Small intestine (tissue), 16 donors: ENCODE measurements at places on chromosomes 3 and 15. TPM values are rescaled to one million over a fixed set of nuclear protein-coding genes. Genes with fewer than 3 reads are reported as not detected.
A peak's percentile ranks its signal among the peaks of the same experiment; 100 is the strongest.

DNA sequence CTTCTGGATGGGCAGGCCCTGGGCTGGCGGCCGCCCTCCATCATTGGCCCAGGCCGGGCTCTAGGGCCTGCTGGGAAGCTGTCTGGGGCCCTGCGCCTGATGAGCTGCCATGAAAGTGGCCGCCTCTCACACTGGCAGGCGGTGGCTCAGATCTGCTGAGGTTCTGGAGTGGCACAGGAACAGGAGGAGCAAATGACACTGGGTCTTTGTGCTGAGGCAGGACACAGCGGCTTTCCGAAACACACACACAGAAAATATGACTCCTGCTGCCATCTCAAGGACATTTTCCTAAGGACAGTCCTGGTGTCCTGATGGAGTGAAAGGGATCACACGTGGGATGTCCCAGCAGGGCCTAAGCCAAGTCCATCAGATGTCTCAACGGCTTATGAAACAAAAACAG is 103.5 kb downstream of the NUP210 start:
- H3K27ac ChIP-seq: no peak overlapping the region
- H3K36me3 ChIP-seq: peaks cover 65% of the 10 kb centered on the region
- no peaks in the 10 kb centered on the region for H3K4me1 ChIP-seq
- no peak for DNase-seq

The CADPS gene
- polyA plus RNA-seq: 1.9 TPM

- peak overlapping the region; percentile 81 for H3K4me3 ChIP-seq
- H3K4me1 ChIP-seq: peaks cover 2% of the 10 kb centered on the region
- H3K27ac ChIP-seq: peak overlapping the region; percentile 93
- peaks cover 15% of the 10 kb centered on the region for H3K36me3 ChIP-seq
- DNase-seq: no peak
- no peaks in the 10 kb centered on the region for H3K27me3 ChIP-seq
Measured at GRCh38 chr15:75368689-75369239, 357 bp upstream of the MAN2C1 start.

GRCh38 chr15:51134416-51135199 is 39.9 kb upstream of the TNFAIP8L3 start:
- no peak for DNase-seq
- H3K36me3 ChIP-seq: no peaks in the 10 kb centered on the region
- H3K4me3 ChIP-seq: no peak overlapping the region
- peaks cover 2% of the 10 kb centered on the region for H3K27me3 ChIP-seq
- no peaks in the 10 kb centered on the region for H3K4me1 ChIP-seq

The POMGNT2 gene
- polyA plus RNA-seq: 1.6 TPM

DNA sequence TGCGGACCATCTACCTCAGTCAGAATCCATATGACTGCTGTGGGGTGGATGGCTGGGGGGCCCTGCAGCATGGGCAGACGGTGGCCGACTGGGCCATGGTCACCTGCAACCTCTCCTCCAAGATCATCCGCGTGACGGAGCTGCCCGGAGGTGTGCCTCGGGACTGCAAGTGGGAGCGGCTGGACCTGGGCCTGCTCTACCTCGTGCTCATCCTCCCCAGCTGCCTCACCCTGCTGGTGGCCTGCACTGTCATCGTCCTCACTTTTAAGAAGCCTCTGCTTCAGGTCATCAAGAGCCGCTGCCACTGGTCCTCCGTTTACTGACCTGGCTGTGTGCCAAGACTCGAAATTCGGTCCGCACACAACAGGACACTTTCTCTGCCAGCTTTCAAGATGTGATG is 21.9 kb downstream of the NRROS start:
- H3K27me3 ChIP-seq: no peaks in the 10 kb centered on the region
- H3K36me3 ChIP-seq: no peaks in the 10 kb centered on the region
- H3K4me3 ChIP-seq: no peak overlapping the region
- H3K4me1 ChIP-seq: no peaks in the 10 kb centered on the region

DNA sequence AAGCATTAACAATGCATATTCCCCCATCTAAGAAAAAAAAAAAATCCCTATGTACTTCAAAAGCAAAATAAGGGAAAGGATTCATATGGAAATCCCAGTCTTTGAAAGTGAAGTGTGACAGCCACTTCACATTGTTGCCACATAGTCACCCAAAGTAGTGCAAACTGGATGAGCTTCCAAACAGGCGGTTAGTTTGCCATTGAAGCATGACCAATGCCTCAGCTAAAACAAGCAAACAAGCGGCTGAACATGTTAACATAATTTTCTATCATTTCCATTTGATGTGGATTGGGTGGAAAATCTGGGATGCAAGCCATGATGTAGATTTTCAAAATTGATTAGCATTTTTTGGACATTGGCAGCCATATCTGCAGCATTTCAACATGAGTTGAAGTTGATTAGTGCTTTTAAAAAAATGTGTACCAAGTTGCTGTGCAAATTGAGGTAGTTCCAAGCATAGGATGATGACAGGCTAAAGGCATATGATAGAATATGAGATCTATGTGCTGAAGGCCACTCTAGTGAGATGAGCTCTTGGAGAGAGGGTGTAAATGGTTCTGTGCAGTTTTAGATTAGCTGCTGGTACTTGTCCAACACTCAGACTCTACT is 405.2 kb downstream of the NR2F2 start:
- H3K27ac ChIP-seq: no peak overlapping the region
- DNase-seq: no peak
- no peaks in the 10 kb centered on the region for H3K27me3 ChIP-seq
- no peaks in the 10 kb centered on the region for H3K36me3 ChIP-seq
- H3K4me3 ChIP-seq: no peak overlapping the region

- H3K27me3 ChIP-seq: no peaks in the 10 kb centered on the region
- peak overlapping the region; percentile 32 for H3K27ac ChIP-seq
- H3K4me3 ChIP-seq: no peak overlapping the region
- peaks cover 2% of the 10 kb centered on the region for H3K4me1 ChIP-seq
- DNase-seq: no peak
Measured at GRCh38 chr3:186871403-186871924, 29.0 kb downstream of the ADIPOQ start.

DNA sequence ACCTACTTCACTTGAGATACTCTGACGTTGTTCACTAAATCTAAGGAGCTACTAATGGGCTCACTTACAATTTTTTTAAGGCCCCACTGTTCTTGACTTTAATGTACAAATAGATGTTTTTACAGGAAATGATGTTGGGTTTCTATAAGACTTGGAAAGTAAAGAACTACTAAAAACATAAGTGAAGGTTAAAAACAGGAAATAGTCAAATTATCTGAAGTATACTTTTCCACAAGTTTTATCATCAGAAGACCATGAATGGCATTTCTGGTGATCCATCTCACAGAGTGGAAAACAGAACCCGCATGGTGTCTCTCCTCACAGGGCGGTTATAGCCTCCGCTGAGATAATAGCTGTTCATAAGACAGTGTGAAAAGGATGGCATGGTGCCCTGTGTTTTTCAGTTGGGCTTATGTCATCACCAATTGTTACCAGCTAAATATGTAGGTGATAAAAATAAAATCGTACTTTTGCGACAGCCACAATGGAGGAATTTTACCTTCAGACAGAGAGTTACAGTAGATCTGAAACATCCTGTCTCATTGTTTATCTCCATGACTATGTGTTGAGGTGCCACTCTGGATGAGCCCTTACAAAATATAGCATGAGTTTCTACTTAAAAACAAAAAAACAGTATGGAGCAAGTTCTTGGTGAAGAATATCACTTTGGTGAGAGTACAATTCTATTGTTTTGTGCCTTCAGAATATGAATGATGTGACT is 462.4 kb downstream of the RAP2B start:
- H3K4me3 ChIP-seq: no peak overlapping the region
- H3K27me3 ChIP-seq: no peaks in the 10 kb centered on the region
- no peaks in the 10 kb centered on the region for H3K4me1 ChIP-seq
- H3K36me3 ChIP-seq: no peaks in the 10 kb centered on the region

The SLC25A36 gene
- polyA plus RNA-seq: 19.2 TPM

The PLSCR5 gene
- polyA plus RNA-seq: not detected

The MCF2L2 gene
- polyA plus RNA-seq: not detected

The SLC9C1 gene
- polyA plus RNA-seq: not detected

The WDR93 gene
- 0.09 TPM for polyA plus RNA-seq

The SLC38A3 gene
- polyA plus RNA-seq: 2.1 TPM

The PRRT3 gene
- 0.81 TPM for polyA plus RNA-seq

- H3K4me3 ChIP-seq: no peak overlapping the region
- no peaks in the 10 kb centered on the region for H3K36me3 ChIP-seq
- H3K4me1 ChIP-seq: no peaks in the 10 kb centered on the region
- H3K27ac ChIP-seq: peak overlapping the region; percentile 74
Measured at GRCh38 chr3:129624347-129625071, 18.0 kb upstream of the PLXND1 start.

DNA sequence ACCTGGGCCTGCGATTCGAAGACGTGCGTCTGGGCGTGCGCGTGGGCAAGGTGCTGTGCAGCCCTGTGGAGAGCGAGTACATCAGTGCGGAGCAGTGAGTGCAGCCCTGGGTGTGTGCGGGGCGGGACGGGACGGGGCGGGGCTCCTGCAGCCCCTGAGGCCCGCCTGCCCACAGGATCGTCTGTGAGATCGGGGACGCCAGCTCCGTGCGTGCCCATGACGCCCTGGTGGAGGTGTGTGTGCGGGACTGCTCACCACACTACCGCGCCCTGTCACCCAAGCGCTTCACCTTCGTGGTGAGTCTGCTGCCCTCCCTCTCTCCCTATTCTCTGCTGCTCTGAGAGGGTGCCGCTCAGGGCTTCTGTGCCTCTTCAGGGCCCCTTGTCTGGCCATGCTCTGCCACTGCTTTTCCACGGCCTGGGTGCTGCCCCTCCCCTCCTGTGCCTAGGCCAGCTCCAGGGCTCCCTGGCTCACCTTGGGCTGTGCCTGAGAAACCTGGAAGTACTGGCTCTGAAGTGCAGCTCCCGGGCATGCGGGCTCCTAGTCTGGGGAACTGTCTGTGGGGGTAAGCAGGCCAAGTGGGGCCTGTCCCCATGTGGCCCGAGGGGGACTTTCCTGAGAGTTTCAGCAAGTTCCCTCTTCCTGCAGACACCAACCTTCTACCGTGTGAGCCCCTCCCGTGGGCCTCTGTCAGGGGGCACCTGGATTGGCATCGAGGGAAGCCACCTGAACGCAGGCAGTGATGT is 31.8 kb downstream of the PLXNA1 start:
- no peaks in the 10 kb centered on the region for H3K27me3 ChIP-seq
- H3K4me3 ChIP-seq: no peak overlapping the region
- H3K4me1 ChIP-seq: no peaks in the 10 kb centered on the region
- no peak overlapping the region for H3K27ac ChIP-seq
- H3K36me3 ChIP-seq: peaks cover 3% of the 10 kb centered on the region

DNA sequence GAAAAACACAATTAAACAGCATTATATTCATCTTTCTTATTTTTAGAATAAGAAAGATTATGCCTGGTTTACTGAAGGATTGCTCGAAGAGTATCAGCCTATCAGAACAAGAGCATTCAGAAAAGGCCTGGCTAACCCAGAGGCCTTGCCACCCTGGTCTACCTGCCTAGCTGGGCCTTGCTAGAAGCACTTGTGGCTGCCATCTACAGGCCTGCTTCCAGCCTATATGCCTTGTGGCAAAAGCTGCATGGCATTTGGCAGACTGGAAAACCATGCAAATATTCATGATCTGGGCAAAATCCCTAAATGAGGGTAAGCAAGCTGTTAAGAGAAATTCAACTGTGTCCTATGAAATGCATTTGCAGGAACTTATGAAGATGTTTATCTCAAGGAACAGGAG is 9.3 kb upstream of the ATP13A4 start:
- H3K27ac ChIP-seq: no peak overlapping the region
- H3K4me1 ChIP-seq: no peaks in the 10 kb centered on the region
- no peaks in the 10 kb centered on the region for H3K27me3 ChIP-seq
- no peak overlapping the region for H3K4me3 ChIP-seq
- H3K36me3 ChIP-seq: no peaks in the 10 kb centered on the region

DNA sequence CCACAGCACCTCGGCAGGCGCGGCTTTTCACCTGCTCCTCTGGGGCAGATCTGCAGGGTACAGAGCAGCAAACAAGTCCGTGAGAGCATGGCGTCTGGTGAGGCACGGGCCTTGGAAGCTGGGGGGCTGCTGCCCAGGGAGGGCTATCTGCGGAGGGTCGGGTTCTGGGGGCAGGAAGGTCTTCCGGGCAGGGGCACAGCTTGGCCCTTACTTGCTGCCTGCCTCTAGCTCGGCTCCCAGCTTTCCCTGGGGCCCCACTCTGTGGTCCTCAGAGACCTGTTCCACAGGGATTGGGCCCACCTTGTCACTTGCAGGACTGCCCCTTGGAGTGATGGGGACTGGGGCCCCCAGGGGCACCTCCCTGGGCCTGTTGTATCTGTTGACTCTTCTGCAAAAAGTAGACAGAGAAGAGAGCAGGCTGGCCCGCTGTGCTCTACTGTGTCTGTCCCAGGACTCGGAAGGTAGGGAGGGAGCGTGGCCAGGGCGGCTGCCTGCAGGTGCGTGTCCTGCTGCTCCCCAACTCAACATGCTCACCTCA is 84.1 kb downstream of the TBC1D2B start:
- no peaks in the 10 kb centered on the region for H3K27me3 ChIP-seq
- no peaks in the 10 kb centered on the region for H3K4me1 ChIP-seq
- DNase-seq: no peak
- peak overlapping the region; percentile 46 for H3K27ac ChIP-seq
- H3K36me3 ChIP-seq: peaks cover 3% of the 10 kb centered on the region

GRCh38 chr3:138933981-138934691 is 12.8 kb downstream of the FOXL2 start:
- DNase-seq: no peak
- no peaks in the 10 kb centered on the region for H3K4me1 ChIP-seq

- no peak overlapping the region for H3K4me3 ChIP-seq
- H3K27ac ChIP-seq: no peak overlapping the region
- no peak for DNase-seq
- H3K27me3 ChIP-seq: no peaks in the 10 kb centered on the region
- H3K36me3 ChIP-seq: no peaks in the 10 kb centered on the region
Measured at GRCh38 chr3:26535151-26535550, 87.4 kb upstream of the LRRC3B start.

DNA sequence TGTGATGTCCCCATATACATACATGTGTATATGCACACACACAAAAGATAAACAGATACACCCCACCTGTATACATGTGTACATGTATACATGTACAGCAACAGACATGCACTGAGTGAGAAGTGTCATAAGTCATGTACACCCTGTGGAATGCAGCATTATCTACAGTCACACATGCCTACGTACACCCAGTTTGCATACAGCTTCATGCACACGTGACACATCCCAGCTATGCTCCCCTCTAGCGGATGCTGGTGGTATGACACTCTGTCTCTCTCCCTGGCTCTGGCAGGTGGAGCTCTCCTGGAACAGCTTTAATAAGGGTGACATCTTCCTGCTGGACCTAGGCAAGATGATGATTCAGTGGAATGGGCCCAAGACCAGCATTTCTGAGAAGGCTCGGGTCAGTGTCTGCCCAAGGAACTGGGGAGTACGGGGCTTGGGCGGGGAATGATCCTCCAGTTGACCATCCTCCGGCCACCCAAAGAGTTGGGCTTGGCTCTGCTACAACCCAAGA is 6.3 kb downstream of the VILL start:
- H3K27me3 ChIP-seq: no peaks in the 10 kb centered on the region
- H3K27ac ChIP-seq: no peak overlapping the region
- H3K4me3 ChIP-seq: no peak overlapping the region
- H3K36me3 ChIP-seq: no peaks in the 10 kb centered on the region

GRCh38 chr15:74730619-74731316 is 5.4 kb upstream of the CYP1A1 start:
- H3K36me3 ChIP-seq: no peaks in the 10 kb centered on the region
- H3K4me1 ChIP-seq: peaks cover 28% of the 10 kb centered on the region
- H3K4me3 ChIP-seq: no peak overlapping the region
- DNase-seq: peak; percentile 73
